ENCODE measurements at places on chromosomes 13 and 19. TPM values are rescaled to one million over a fixed set of nuclear protein-coding genes. Genes with fewer than 3 reads are reported as not detected.

SEMA6B gene
- total RNA-seq: 1.7 TPM

CDX2 gene
- not detected for total RNA-seq

- DNase-seq: no peak
These were observed 510.5 kb downstream of the IRS2 start for GRCh38 chr13:109275852-109276251.

- no peak for DNase-seq
These were observed 3.9 kb downstream of the AP1M2 start for GRCh38 chr19:10583036-10583776.

DNA sequence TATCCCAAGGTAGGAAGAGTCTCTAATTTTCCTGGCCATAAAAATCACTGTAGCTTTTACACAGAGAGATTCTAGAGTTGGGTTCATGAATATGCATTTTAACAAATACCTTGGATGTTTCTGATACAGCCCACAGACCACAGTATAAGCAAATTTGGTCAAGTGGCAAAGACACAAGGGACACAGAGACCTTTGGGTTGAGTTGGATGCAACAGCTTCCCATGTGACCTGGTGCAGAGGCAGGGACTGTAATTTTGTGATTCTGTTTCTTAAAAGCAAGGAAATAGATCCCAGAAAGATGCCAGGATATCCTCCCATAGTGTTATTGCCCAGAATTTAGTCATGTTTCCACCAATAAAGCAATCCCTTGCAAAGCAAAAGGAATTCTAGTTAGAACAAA lies 27.0 kb downstream of the FPR3 start:
- DNase-seq: no peak
